ENCODE measurements at places on chromosomes 12 and 14.

- DNase-seq = no peak
These were observed 18.2 kb downstream of the DYNC1H1 start for GRCh38 chr14:101982621-101983020.

- DNase-seq = no peak
These were observed 55.6 kb upstream of the PPP2R5C start for GRCh38 chr14:101705733-101706508.

GRCh38 chr12:3251691-3252090 lies 174.5 kb downstream of the TSPAN9 start:
- DNase-seq = no peak

GRCh38 chr12:75977590-75977951 lies 54.0 kb downstream of the PHLDA1 start:
- no peak for DNase-seq

GRCh38 chr12:51683763-51684357 lies 92.8 kb downstream of the SCN8A start:
- no peak for DNase-seq

DNA sequence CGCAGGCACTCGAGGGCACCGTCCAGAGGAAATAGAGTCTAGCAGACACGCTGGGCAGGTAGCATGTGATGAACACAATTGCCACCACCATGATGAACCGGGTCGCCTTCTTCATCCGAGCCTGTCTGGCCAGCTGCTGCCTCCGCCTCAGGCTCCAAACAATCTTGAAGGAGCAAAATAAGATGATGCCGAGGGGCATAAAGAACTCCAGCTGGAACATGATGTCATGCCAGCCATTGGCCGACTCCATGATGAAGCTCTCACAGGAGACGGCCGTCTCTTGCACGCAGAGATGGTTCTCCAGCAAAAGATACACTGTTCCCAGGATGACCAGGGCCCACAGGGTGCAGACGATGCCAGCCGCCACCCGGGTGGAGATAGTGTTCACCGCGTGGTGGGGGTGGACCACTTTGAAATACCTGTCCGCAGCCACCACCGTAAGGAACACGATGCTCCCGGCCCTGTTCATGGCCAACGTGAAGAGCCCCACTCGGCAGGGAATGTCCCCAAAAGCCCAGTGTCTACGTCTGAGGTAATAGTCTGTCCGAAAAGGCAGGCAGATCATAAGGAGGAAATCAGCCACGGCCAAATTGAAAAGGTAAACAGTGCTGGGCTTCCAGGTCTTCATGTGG lies 945 bp downstream of the HCAR1 start:
- no peak for DNase-seq

GRCh38 chr12:110001596-110001995 lies 2.4 kb downstream of the ANKRD13A start:
- no peak for DNase-seq

DNA sequence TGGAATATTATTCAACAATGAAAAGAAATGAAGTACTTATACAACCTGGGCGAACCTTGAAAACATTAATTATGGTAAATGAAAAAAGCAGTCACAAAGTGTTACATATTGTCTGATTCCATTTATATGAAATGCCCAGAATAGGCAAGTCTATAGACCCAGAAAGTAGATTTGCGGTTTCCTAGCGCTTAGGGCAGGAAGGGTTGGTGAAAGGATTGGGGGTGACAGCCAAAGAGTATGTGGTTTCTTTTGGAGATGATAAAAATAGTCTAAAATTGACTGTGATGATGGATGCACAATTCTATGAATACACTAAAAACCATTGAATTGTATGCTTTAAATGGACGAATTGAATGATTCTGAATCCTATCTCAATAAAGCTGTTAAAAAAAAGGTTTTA lies 55.8 kb downstream of the RESF1 start:
- DNase-seq = no peak

DNA sequence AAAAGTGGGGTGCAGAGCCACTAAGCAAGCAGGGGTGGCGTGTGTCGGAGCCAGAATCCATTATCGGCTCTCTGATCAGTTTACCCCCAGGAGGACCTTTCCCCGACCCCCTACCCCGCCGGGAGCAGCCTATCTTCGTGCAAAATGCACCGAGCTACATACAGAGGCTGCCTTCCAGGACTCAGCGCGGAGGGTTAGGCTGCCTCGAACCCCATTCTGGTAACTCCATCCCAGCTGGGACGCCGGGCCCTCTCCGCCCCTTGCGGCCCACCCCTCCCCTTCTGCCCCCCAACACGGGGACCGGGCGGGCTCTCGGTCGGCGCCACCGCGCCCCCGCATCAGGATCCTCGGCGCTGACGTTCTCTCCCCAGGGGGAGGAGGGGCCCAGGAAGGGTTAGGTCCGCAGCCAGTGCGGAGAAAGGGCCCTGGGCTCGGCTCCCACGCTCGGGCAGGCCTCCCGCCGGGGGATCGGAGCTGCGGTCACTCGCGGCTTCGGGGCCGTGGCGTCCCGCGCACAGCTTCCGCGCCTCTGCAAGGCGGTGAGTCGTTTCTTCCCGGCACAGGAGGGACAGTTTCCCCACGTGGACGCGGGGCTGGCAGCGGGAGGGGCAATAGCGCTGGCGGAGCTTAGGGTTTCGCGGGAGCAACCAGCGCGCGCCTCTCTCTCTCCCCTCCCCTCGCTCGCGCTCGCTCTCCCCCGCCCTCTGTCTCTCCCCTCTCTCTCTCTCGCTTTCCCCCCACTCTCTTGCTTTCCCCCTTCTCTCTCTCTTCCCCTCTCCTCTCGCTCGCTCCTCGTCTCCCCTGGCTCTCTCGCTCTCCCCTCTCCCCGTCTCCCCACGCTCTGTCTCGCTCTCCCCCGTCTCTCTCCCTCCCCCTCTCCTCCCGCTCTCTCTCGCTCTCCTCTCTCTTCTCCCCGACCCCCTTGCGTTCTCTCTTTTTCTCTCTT lies 12.5 kb upstream of the MAP3K9 start:
- DNase-seq = peak; percentile 32

DNA sequence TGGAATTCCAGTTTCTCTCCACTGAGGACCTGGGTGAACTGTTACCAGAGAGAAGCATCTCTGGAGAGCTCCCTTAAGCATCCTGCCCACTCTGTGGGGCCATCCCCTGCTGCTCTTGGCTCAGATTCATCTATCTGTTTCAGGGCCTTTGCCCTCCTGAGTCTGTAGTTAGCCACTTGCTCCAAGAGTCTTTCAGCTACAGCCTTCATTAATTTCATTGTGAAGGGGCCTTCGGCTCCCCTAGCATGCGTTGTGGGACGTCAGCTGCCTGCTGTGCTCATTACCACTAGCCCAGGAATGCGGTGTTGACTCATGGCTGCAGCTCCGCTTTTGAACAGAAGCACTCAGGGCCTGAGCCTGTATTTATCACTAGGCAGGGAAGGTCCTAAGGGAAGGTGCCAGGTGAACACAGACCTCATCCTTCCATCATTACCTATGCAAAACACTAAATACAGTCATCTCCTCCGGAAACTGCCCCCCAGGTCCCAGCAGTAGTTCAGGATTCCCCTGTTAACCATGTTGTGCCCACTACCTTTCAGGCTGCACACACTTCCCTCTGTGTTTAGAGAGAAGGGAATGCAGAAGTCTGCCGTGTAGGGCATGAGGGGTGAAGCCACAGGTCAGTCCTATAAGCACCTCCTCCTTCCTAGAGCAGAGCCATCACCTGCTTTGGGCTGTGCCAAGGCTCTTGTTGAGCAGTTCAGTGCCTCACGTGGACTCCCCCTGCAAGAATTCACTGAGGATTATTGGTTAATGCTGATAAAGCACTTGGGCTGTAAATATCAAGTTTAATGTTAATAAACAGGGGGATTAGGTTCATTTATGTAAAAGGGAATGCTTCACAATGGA lies 191.4 kb downstream of the CACNA1C start:
- DNase-seq = no peak

DNA sequence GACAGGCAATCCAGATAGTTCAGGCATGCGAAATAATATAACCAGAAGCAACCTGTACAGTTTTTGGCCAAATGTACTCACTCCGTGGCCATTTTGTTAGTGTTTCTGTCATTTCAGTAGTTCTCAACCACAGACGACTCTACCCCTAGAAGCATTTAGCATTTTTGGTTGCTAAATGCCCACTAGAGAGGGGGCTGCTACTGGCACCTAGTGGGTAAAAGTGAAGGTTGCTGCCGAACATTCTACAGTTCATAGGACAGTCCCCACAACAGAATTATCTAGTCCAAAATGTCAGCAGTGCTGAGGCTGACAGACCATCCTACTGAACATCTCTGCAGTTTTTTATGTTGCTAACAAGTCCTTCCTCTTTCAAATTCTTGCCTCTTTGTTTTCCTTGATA lies 107.4 kb downstream of the TSHR start:
- peak; percentile 24 for DNase-seq

DNA sequence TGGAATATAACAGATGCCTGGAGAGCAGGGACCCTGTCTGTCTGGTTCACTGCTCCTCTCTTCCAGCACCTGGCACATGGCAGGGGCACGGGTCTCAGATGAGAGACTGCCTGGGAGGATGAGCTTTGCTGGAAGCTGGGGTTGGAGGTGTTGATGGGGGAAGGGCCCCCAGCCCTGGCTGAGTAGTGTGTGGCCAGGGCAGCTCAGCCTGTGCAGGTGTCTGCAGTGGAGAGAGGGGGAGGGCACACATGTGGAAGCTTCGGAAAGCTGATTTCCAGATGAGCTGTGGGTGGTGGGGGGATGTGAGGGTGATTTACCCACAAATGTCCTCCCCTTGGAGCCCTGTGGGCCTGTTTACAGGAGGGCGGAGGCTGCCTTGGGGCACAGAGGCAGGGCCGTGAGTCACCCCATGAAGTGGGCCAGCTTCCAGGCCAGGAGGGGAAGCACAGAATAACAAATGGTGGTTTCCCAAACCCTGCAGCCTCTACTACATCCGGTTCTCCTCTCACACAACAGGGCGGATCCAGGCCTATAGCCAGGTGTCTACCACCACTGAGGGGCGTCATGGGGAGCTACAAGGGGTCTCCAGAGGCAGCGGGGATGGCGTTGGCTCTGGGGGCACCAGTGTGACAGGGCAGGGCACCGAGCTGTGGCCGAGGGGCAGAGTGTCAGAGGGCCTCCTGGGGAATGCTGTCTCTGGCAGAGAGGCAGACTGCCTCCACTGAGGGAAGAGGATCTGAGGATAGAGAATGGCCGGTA lies 11.0 kb downstream of the KRT7 start:
- no peak for DNase-seq

DNA sequence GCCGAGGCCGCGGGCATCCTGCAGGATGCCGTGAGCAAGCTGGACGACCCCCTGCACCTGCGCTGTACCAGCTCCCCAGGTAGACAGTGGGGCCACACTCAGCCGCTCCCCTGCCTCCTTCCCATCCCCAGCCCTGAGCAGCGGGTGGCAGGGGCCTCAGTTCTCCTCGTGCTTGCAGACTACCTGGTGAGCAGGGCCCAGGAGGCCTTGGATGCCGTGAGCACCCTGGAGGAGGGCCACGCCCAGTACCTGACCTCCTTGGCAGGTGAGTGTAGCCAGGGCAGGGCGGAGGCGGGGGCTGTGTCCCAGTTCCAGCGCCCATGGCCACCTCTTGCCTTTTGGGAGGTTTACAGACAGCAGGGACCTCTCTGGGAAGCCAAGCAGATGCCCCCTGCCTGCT lies 22.9 kb downstream of the HIP1R start:
- DNase-seq = no peak

DNA sequence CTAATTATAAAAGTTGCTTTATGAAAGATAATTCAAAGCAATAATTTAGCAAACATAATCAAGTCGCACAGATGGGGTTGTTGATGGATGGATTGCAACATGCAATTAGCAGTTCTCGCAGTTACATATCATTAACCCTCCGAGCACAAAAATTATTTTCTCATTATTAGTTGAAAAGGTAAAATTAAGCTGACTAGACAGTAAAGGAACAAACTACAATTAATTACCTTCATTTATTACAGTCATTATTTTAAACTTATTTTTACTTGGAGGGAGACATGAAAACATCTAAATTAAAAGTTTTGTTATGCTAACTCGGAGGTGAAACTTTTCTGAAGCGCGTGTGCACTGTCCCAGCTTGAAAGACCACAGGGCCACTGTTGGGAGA lies 146.9 kb downstream of the PHETA1 start:
- DNase-seq = no peak

DNA sequence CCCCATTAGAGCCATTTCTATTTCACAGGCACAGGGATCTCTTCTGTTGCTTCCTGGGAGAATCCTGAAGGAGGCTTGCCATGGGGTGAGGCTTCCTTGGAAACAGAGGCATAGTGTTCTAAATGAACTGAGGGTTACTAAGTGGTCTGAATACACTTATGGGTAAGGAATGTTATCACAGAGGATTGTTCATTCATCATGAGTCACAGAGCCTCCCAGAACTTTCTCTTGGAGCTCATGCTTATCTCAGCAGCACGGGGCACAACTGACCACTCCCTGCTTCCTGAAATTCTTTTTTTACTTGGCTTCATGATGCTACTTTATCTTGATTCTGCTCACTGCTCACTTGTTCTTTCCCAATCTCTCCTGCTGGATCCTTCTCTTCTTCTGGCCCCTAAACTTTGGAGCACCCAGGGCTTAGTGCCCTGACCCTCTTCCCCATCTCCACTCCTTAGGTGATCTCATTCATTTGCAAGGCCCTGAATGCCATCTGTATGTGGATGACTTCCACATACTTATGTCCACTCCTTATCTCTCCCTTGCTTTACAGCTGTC lies 57.9 kb downstream of the ANO6 start:
- DNase-seq = no peak

- no peak for DNase-seq
These were observed 9.2 kb upstream of the PAPLN start for GRCh38 chr14:73227812-73228781.

Measured in NCI-H1092 treated with DMSO at 0.1 percent for 48 hours (cell line).